ENCODE measurements at places on chromosomes 16 and 17.

DNA sequence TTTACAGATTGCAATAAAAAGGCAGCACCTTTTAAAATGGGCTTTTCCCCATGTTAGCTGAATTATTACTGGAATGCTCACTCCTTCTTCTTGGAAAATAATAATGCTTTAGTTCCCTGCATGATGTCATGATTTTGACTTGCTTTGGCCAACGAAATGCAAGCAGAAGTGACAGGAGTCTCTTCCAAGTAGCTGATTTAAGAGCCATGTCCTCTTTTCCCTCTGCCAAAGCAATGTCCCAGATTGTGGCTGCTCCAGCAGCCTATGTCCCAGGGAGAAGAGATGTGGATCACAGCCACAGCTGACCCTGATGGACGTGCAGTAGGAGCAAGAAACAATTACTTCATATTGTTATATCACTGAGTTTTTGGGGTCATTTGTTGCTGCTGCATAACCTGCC is 246.6 kb downstream of the HAPSTR1 start:
- no peak for DNase-seq

DNA sequence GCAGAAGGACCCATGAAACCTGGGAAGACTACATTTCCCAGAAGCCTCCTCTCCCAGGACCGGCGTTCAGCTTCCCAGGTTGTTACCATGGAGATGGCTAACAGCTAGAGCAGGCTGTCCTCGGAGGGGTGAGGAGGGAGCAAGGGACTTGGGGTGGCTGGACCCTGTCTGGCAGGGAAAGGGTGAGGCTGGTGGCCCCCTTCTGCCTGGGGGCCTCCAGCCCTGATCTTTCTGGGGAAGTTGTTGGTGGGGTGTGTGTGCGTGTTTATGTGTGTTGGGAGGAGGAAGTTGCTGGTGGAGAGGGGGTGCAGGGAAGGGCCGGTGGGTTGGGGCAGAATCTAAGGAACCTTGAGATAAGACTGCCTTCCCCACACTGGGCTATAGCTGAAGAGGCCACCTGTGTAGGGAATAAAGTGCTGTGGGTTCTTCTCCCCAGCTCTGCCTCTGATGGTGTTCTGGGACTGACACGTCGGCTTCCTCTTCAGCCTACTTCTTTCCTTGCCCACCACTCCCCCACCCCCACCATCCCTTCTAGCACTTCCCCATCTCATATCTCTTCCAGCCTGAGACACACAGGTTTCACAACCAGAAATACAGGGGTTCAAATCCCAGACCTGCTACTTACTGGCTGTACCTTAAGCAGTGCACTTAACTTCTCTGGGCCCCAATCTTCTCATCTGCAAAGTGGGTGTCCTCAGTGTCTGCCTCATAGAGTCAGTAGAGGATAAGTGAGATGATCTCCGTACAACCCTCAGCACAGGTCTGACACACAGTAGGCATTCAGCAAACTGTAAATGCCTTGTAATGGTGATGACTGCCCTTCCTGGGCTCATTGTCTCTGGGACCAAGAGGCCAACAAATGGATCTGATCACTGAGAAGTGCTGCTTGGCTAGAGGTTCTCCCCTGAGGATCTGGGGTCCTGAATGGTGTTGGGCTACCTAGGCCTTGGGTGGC is at the start of gene DRC7:
Gene DRC7 (plus strand): TSS at position 82 of the 955 bp plus-strand sequence. CDS start 3,144 bp downstream, outside the sequence.
- no peak for DNase-seq

- DNase-seq = no peak
Measured at GRCh38 chr16:69311533-69312387, 610 bp downstream of the VPS4A start.

DNA sequence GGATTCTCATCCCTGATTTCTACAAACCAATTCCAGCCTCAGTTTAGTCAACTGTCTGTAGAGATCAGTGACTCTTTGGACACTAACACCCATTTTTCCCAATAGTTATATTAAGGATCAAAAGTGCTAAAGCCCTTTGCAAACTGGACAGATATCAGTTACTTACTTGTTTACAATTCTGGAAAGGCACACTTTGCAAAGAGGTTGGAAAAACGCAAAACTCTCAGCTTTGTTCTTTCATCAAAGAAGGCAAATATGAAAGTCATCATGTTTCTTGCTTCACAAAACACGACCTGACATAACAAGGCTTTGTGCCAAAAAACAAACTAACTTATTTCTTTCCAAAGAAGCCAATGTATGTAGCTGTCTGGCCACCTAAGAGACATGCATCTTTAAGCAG is 26.1 kb upstream of the VAT1L start:
- no peak for DNase-seq

DNA sequence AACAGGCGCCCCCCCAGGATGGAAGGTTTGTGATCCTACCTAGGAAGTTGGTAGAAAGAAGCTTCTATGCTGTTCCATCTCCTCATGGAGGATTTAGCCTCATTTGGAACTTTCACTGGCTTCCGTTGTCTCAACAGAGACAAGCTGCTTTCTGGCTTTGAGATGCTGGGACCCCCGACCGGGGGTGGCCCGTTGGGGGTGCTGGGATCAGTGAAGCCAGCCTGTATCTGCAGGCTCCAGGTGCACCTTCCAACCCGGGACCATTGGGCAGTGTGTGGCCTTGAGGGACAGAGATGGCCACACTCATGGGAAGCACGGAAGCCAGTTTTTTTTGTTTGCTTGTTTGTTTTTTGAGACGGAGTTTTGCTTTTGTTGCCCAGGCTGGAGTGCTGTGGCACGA is 15.4 kb downstream of the CIBAR2 start:
- no peak for DNase-seq

DNA sequence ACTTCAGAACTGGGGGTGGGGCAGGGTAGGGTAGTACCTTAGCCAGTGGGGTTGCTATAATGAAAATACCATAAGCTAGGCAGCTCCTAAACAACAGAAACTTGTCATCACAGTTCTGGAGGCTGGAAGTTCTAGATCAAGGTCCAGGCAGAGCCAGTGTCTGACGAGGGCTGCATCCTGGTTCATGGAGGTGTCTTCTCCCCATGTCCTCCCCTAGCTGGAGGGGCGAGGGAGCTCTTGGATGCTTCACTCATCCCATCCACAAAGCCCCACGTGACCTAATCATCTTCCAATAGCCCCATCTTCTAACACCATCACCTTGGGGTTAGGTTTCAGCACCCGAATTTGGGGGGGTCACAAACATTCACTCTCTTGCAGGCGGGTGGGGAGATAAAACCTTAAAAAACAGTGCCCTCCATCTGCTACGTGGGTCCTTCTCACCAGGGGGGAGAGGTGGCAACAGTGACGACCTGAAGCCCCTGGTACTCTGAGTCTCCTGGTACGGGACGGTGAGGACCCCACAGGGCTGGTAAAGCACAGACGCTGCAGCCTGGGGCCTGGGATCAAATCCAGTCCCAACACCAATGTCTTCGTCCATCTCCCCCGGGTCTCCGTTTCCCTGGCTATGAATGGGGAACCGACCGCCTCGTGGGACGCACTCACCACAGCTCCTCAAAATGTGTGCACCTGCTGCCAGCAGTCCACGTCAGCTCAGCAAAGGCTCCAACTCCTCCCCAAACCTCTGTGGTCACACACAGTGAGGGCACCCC is 22.8 kb downstream of the RAB40B start:
- no peak for DNase-seq

GRCh38 chr16:19589771-19590302 is 34.3 kb downstream of the VPS35L start:
- DNase-seq = no peak

- no peak for DNase-seq
Measured at GRCh38 chr17:30340801-30341356, 7.0 kb upstream of the TMIGD1 start.

- no peak for DNase-seq
Measured at GRCh38 chr16:87424266-87424665, 32.1 kb downstream of the MAP1LC3B start.

GRCh38 chr17:61066062-61066461 is 333.6 kb upstream of the TBX2 start:
- no peak for DNase-seq

DNA sequence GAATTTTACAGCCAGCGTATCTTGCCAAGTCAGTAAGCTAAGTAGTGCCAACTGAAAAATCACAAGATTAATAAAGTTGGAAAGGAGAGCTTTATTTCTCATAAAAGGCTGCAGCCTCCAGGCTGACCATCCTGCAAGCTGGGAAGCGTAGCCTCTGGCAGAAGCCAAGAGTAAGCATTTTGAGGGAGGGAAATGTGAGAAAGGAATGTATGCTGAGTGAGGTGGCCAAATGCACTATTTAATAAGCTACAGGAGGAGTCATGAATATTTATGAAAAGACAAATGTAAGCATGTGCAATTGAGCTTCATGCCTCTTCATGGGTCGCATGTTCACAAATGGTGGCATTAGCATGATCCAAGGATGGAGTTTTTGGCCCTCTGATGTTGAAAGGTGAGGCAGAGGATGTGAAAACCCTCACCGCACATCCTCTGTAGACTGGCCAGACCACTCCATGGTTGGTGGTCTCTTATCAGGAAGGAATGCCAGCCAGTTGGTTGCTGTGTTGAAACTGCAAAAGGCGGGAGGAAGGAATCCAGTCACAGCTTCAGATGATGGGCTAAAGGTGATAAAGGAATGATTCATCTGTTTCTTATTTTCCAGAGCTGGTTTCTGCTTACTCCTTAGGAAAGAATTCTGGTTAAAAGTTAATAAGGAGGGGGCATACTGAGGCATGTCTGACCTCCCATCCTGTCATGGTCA is 9.2 kb downstream of the KRT33B start:
- DNase-seq = no peak

- DNase-seq = no peak
Measured at GRCh38 chr17:60926466-60927183, 249.0 kb downstream of the BCAS3 start.

- DNase-seq = no peak
Measured at GRCh38 chr17:82278786-82279391, 5.4 kb upstream of the CSNK1D start.
